ENCODE measurements at places on chromosomes 5 and 9.

DNA sequence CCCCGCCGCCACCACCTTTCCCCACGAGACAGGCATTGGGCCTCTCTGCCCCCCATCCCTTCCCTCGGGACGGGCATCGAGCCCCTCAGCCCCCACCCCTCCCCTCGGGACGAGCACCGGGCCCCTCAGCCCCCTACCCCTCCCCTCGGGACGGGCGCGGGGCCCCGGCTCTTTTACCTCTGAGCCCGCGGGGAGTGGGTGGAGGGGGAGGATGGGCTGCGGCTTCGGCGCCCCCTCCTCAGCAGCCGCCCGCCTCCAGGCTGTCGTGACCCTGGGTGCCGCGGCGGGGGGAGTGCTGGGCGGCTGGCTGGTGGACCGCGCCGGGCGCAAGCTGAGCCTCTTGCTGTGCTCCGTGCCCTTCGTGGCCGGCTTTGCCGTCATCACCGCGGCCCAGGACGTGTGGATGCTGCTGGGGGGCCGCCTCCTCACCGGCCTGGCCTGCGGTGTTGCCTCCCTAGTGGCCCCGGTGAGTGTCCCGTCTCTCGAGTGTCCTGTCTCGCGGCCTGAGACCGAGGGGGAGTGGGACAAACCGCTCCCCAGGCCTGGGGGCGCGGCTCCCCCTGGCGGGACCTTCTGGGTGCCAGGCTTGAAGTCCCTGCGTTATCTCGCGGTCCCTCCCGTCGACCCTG, 791 bp downstream of the SLC2A8 start:
- DNase-seq, result peak; percentile 26

DNA sequence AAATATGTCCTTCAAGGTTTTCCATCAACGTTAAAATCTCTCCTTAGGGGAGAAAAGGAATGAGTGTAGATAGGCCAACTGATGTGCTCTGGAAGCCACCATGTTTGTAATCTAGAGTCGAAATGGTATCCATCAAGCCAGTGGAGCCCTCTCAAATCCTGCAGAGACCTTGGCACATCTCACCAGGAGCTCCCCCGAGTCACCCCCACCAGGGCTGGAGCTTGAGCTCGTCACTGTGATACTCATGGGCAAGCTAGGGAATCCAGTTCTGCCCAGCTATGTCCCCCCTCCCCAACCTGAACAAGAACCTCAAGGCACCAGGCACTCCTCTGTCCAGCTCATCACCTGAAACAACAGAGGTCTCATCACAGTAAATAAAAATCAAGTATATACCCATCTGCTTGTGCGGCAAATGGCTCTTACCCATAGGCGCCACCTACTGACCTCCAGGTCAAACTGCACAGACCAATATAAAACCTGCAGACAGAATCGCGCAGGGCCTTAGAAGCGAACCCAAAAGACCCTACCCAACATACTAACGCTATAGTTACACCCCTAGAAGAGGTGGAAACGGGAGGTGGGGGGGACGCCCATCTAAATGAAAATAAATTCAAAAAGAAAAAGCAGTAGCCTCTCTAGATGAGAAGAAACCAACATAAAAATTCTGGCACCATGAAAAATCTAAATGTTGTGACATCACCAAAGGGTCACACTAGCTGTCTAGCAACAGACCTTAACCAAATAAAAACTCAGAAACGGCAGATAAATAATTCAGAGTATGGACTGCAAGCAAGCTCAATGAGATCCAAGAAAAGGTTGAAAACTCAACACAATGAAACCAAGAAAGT, 75.0 kb downstream of the TTC39B start:
- no peak for DNase-seq

DNA sequence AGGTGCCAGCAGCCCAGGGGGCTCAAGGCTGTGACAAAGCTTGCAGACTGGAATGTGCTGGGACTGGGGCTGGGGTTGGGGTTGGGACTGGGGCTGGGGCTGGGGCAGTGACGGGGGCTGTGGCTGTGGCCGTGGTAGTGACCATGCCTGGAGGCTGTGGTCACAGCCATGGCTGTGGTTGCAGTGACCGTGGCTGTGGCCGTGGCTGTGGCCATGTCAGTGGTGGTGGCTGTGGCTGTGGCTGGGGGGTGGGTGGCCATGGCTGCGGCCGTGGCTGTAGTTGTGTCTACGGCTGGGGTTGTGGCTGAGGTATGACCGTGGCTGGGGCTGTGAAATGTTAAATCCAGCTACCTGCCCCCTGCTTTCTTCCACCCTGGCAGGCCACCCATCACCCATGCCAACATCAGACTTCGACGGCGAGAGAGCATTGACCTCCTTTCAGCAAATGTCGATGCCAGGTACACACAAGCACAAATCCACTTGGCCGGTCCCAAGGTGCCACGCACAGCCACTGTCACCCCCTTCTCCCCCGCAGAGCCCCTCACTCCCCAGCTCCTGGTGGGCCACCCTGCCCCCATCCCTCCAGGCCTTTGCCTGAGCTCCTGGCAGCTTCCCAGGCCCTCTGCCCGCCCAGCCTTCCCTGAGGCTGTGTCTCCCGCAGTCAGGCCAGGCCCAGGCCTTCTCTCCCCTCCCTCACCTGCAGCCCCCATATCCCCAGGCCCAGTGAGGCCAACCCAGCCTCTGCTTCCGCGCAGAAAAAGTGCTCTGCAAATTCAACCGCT, 15.3 kb downstream of the LCN9 start:
- DNase-seq, result no peak

DNA sequence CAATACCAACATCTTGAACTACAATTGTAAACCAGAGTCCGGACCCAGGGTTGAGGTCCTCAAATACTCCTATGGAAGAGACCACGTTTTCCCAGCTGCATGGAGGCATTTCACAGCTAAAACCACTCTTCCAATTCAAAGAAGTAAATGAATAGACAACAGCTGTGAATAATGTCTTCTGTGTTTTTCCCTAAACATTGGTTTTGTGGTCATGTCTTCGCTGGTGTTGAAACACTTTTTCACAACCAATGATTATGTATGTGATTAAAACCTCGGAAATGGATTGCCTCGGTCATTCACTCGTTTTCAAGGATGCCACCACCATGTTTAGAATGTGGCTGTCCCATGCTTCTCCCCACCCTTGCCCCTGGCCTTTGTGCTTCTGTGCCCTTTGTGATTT, 9.4 kb upstream of the TENT4A start:
- DNase-seq, result no peak

DNA sequence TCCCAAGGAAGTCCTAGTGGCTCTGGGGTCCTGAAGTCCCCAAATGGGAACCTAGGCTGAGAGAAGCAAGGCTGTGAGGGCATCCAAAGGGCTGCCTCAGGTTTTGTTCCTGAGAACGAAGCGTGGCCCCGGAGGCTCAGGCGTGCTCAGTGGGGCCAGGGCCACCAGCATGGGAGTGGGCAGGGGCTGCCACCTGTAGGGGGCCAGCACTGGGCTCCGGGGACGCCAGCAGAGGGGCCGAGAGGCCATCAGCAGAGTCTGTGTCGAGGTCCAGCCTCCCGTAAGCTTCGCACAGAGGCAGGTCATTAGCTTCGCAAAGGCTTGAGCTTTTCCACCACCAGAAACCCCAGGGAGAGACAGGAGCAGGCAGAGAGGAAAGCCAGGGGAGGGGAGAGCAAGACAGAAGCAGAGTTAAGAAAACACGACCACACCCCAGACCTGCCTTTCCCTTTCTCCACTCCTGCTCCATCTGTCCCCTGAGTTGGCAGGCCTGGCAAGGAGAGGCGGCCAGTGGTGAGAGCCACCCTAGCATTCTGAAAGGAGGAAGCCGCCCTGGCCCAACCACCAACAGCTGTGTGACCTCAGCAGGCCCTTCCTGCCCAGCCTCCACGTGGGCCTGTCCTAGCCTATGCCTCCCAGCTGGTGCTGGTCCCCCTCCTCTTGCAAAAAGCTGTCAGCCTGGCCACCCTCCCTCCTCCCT, 5.5 kb upstream of the SURF6 start:
- no peak for DNase-seq

GRCh38 chr5:135397084-135397483, 1.9 kb downstream of the MACROH2A1 start:
- DNase-seq, result no peak

GRCh38 chr9:27572566-27572917, 739 bp downstream of the C9orf72 start:
- peak; percentile 69 for DNase-seq

- no peak for DNase-seq
Observed at GRCh38 chr9:76725011-76725546, 39.2 kb upstream of the PCA3 start.

GRCh38 chr5:112064271-112064701, 307.3 kb upstream of the NREP start:
- DNase-seq, result no peak

DNA sequence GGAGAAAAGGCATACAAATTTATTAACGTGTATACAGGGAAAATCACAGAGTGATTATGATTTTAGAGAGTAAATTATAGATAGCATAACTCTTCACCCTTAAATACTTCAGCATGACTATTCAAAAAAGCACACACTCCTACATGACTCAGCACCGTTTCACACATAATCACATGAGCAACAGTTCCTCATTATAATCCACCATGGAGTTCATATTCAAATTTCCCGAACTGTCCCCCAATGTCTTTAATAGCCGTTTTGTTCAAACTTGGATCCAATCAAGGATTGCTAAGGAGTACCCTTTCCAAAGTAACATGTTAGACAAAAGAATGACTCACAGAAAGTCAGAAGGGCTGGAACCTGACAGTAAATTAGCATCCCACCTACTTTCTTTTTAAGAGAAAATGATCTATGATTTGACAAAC, 32.1 kb downstream of the RAPGEF1 start:
- DNase-seq, result peak; percentile 67

DNA sequence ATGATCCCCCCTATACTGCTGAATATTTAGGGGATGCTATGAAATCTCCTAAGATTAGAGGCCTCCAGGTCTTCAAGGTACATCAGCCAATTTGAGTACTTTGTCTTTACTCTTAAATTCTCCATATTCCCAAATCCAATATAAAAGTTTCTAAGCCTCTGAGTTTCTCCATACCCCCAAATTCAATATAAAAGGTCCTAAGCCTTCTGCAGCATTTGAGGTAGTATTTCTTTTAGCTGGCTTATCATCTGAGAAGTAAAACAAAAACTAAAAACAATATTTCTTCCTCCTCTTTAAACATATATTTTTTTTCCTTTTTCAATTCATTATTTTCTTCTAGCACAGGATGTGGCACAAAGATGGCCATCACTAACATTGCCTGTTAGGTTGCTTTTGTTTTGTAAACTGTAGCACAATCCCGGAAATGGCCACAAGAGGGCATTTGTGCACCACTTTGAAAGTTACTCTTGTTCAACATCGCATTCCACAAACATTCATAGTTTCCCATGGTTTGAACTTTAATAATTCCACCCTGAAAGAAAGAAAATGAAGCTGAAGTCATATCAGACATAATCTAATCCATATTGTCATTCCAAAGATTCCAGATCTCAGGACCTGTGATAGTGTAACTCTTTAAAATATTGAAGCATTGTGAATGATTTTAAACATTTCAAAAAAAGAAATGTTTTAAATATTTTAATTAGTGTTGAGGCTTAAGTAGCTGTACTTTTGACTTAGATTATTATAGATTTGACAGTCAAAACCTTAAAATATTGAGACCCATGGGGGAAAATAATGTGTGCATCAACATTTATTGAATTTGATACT, 21.0 kb upstream of the SCGB3A2 start:
- peak; percentile 55 for DNase-seq

- peak; percentile 50 for DNase-seq
Observed at GRCh38 chr5:7745882-7746610, 104.9 kb downstream of the CFAP90 start.

DNA sequence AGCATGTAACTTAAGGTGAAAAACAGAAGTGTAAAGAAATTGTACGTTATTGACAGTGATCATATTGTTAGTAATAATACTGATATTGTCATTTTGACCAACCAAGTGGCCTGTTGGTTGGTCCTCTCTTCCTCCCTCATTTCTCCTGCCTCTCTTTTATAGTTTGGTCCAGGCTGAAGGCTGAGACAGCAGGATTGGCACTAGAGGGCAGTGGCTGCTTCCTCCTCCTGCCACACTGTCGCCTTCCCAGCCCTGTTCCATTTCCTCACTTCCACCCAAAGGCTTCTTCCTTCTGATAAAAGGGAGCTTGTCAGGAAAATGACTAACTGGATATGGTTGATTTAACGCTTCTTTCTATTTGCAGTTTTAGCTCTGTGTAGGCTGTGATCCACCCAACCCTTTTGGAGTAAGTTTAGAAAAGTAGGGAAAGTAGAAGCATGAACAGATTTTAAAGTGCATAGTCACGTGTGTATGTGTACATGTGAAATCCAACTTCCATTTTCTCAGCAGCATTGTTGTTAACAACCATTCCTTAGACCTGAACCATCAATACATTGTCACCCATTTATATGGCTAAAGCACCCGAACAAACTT, 35.6 kb downstream of the PTCD2 start:
- peak; percentile 70 for DNase-seq

GRCh38 chr5:127028822-127029457, 1.4 kb downstream of the MARCHF3 start:
- DNase-seq, result no peak

DNA sequence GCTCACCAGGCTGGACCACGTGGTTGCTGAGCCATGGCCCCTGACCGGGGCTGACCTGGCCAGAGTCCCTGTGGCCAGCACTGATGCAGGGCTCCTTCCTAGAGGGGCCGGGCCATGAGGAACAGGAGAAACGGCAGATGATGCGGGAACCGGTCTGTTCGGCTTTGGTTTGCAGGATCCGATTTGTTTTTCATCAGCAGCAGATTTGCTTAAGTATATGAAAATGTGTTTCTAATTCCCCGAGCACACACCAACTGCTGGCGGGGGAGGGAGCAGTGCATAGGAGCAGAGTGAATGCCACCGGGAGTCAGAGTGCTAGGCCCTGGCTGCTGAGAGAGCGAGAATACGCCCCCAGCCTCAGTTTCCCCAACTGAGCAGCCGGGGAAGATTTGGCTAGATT, 13.6 kb downstream of the NTNG2 start:
- no peak for DNase-seq

DNA sequence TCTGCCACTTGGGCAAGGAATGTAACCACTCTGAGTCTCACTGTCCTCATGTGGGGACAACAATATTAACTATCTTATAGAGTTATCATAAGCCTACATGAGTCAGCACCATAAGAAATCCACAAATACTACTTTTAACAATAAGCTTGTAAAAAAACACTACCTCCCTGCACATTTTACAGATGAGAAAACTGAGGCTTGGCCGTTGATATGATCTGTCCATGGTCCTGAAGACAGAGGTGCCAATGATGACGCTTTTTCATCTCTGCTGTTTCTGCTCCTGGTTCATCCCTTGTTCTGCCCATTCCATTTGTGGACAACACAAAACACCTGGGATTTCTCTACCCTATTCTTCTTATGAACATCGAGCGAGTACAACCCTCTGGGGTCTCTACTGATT, 23.4 kb upstream of the STRBP start:
- no peak for DNase-seq

- no peak for DNase-seq
Observed at GRCh38 chr5:67020096-67020615, 176.4 kb downstream of the CD180 start.

GRCh38 chr5:140267559-140268018, 35.3 kb downstream of the PFDN1 start:
- DNase-seq, result peak; percentile 49

GRCh38 chr5:10949856-10950630, 189.0 kb upstream of the DAP start:
- DNase-seq, result no peak

- DNase-seq, result no peak
Observed at GRCh38 chr5:118224546-118224945, 763.8 kb downstream of the DTWD2 start.

All from kidney capillary endothelial cell (primary cell).